Stimulated activated CD4-positive, alpha-beta T cell treated with anti-CD3 and anti-CD28 coated beads, Interleukin-1b, Interleukin-23, amount 100 ng/mL, for 24 hours (primary cell): ENCODE measurements at places on chromosomes 13 and 19.

DNA sequence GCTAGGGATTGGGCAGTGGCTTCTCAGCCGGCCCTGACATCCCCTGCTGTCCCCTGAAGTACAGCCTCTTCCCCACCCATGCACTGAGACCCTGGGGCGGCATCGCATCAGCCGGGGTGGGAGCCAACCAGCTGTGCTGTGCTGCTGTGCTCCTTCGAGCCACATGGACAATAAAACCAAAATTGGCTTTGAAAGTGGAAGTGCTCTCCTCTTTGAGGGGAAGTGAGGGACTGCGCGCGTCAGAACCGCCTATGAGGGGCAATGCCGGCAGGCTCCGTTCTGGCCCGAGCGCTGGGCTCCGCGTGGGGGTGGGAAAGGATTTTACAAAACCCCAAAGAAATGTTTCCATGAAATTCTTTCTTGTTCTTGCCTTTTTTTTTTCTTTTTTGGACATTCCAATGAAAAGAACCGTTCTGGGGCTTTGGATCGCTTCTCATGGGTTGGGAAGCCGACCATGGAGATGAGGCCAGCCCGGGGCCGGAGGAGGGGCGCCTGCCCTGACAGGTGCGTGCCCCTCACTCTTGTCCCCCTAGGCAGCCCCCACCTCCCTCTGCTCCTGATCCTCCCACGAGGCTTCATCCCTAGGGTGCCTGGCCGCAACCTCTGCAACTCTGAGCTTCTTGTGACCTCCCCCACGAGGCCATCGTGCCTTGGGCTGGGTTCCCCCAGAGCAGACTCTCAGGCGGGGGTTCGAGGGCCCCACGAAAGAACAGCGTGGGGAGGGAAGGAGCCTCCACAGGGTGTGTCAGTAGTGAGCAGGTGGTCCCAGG is 22.6 kb downstream of the KLHL26 start:
- DNase-seq, result no peak

- DNase-seq, result no peak
Observed at GRCh38 chr19:33206261-33207039, 12.3 kb downstream of the LRP3 start.

GRCh38 chr13:21557995-21558394 is 46.0 kb downstream of the MICU2 start:
- no peak for DNase-seq

- DNase-seq, result no peak
Observed at GRCh38 chr19:12788682-12789097, 2.6 kb upstream of the JUNB start.

DNA sequence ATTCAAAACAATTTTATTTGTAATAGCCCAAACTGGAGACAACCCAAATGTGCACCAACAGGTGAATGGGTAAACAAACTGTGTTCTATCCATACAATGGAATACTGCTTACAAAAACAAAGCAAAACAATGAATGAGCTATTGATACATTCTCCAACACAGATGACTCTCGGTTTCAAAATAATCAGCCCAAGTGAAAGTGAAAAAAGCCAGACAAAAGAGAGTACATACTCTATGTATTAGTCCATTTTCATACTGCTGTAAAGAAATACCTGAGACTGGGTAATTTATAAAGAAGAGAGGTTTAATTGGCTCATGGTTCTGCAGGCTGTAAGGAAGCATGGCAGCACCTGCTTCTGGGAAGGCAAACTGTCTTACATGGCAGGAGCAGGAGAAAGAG is 65.2 kb upstream of the LRCH1 start:
- DNase-seq, result no peak

- no peak for DNase-seq
Observed at GRCh38 chr19:44905437-44906160, at the start of gene APOE. APOE (plus strand) TSS chr19:44905796; CDS start chr19:44906625, 829 bp downstream.

DNA sequence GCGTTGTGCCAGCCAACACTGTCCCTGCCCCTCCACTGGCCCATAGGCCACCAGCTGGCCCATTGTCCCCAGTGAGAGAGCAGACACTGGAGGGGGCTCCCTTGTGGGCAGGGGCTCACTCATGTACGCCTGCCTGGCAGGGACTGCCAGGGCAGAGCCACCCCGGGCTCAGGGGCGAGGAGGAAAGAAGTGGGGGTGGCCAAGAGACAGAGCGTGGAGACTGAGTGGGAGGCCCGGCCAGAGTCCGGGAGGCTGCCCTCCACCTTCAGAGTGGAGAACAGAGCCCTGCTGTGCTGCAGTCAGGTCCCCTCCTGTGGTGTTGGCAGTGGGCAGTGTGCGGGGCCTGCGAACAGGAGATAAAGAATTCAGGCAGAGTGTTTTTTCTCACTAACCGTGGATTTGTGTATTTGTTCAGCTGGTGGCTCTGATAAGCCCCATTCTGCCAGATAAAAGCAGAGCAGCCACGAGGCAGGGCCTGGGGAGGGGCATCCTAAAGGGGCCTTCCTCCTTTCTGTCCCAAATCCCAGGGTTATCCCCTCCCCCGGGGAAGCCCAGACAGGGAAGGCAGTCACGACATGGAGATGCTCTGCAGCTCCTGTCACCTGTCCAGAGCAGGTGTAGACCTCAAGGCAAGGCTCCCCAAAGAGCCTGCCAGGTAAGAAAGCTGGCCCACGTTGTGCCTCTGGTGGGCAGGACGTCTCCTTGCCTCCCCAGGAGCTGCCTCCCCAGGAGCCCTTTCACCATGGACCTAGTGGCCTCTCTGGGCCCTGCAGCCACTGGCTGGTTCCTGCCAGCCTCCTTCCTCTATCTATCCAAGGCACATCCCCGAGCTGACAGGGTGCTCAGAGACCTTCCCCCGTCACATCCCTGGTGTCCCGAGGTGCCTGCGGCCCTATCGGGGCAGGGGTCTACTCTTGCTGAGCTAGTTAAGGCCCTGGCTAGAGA is 33.0 kb downstream of the LYL1 start:
- DNase-seq, result no peak

GRCh38 chr19:3220576-3220975 is 3.9 kb upstream of the CELF5 start:
- DNase-seq, result no peak

DNA sequence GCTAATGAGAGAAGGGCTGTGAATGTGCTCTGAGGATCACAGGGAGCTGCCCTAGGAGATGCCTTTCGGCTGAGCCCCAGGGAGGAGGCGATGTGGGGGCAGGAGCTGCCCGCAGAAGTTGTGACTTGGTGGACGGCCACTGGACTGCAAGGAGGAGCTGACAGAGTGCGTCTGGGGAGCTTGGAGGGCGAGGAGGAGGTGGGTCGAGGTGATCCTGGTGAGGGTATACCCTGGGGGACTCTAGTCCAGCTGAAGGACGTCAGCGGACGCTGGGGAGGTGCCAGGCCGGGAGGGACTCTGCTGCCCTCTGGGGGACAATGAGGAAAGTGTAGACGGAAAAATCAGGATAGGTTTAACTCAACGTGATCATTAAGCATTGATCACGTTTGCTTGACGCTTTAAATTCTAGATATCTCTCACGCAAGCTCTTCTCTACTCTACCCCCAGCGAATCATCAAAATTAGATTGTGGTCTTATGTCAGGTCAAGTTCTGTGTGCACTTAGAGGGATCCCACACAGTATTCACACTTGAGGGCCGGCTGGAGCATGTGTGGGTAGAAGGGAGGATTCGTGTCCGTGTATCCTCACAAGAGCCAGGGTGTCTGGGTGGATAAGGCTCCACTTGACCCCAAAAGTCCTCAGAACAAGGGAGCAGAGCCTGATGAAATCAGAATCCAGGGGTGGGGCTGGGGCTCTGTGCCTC is 3.3 kb upstream of the CEACAM7 start:
- no peak for DNase-seq

DNA sequence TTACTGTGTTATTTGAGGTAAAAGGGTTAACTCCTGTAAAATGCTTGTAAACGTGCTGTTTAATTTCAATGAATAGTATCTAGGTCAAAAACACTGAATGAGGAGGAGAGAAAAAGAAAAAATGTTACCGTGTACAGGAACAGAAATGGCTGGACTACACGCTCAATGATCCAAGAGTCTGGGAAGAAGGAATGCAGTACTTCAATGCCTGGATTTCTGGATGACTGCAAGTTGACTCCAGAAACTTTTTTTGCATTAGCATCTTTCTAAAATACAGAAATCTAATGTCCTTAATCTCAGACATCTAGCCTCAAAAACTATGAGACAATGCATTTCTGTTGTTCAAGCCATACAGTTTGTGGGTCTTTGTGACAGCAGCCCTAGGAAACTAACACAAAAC is 17.4 kb upstream of the IPO5 start:
- no peak for DNase-seq

DNA sequence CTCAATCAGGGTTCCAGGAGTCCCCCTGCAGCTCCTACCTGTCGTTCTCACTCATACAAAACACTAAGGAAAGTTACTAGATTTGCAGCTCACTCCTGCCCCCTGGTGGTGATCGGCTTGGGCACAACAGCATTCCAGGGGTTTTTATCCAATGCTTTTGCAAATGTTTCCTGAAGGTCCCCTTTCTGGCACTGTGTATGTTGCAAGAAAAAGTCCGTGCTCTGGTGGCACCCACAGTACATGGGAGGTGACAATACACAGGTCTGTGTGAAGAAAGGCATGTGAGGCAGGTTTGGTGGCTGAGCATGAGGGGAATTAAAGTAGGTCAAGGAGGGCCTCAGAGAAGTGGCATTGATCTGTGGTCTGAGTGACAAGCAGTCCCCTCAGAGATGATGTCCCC is 8.6 kb upstream of the TYK2 start:
- peak; percentile 77 for DNase-seq

GRCh38 chr13:97567510-97568243 is 133.7 kb downstream of the RAP2A start:
- no peak for DNase-seq

DNA sequence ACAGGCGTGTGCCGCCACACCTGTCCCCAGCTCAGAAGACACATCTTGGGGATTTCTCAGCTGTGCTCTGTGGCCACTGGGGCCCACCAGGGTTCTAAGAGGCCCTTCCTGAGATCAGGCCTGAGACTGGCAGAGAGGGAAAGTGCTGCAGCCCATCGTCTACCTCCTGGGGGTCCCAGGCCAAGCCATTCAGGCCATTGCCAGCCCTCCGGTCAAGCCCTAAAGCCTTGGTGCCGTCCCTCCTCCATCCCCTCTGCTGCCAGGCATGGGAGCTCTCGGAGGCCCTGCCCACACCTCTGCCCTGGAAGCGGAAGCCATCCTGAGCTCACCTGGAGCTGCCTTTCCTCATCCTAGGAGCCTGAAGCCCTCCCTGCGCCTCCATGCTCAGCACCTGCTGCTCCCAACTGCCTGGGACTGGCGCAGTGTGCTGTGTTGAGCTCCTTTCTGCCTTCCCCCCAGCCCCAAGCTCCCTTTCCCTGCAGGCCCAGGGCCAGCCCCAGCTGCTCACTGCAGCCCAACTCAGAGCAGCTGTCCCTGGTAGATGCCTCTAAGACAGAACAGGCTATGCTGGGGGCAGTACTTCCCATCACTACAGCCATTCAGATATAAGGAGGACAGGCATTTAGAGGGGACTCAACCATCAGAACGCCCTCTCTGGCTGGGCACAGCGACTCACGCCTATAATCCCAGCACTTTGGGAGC is 2.9 kb downstream of the SLC7A9 start:
- no peak for DNase-seq

DNA sequence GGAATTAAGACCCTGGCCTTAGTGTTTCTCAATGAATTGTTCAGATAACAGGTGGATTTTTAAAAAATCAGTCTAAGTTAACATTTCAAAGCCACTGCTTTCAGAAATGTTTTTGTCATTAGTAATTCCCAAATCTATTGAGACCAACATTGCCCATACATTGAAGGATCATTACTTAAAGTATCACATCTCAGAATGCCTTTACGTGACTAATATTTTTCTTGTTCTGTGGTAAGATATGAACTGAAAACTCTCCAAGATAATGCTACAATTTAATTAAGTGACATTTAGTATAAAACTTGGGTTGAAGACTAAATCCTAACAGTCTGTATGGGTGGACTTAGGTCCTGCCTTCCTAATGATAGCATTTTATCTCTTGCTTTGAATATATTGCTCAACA is 59.4 kb upstream of the POSTN start:
- no peak for DNase-seq

DNA sequence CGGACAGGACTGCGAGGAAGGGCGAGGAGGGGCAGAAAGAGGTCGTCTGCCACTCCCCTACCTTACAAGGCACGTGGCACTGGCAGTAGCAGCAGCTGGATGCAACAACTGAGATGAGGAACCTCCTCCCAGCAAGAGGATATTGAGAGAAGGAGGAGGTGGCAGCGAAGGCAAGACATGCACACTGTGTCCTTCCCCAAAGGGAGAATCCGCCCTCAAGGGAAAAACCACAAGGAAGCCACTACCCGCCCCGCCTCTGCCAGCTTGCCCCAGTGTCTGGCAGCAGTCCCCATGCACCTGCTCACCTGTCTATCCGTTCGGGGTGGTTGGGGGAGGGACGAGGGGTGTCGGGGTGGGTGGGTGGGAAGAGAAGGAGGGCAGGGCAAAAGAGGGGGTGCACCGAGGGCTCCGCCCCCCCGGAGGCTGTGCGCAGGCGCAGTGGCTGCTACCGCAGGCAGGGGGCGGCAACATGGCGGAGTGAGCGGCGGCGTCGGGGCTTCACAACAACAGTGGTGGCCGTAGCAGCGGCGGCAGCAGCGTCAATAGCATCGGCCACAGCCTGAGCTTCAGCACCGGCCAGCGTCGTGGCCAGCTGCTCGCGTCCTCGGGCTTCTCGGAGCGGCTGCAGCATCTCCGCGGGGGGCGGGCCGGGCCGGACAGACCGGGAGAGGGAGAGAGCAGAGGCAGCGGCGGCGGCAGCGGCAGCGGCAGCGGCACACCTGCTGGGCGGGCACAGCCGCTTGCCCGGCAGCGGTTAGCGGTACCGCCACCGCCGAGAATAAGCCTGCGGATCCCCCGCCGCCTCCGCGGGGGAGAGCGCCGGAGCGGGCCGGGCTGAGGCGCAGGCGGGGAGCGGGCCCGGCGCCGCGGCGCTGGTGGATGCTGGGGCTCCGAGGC is at the start of gene NBEA:
TSS of gene NBEA (plus strand) at position 436 of the 897 bp plus-strand sequence. CDS start 551 bp downstream, outside the sequence.
- peak; percentile 58 for DNase-seq

DNA sequence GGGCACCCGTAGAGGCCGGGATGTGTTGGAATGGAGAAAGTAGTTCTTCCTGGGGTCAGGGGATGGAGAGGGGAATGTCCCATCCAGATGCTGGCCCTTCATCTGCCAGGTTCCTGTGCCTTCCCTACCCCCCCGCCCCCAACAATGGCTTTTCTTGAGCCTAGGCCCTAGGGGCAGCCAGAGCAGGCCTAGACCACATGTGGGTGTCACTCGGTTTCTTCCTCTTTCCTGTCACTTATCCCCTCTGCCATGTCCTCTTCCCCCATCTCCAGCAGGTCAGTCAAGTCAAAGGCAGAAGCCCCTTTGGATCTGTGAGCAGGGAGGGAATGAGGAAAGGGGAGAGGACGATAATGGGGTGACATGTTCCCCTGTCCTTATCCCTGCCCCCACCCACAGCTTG is 36.4 kb downstream of the LYL1 start:
- DNase-seq, result no peak
